Fibroblast of villous mesenchyme (primary cell): ENCODE measurements at places on chromosomes 7 and 10. TPM values are rescaled to one million over a fixed set of nuclear protein-coding genes. Genes with fewer than 3 reads are reported as not detected.

GRCh38 chr10:114246679-114247305 lies 7.7 kb downstream of the VWA2 start:
- no peak for DNase-seq

- no peak for DNase-seq
Observed at GRCh38 chr7:136122026-136122425, 144.9 kb upstream of the MTPN start.

GRCh38 chr10:19518632-19519031 lies 297.6 kb upstream of the PLXDC2 start:
- no peak for DNase-seq

GRCh38 chr10:35822316-35822715 lies 180.2 kb upstream of the FZD8 start:
- DNase-seq: peak; percentile 57

GRCh38 chr10:98023024-98023423 lies 7.4 kb downstream of the CRTAC1 start:
- no peak for DNase-seq

DNA sequence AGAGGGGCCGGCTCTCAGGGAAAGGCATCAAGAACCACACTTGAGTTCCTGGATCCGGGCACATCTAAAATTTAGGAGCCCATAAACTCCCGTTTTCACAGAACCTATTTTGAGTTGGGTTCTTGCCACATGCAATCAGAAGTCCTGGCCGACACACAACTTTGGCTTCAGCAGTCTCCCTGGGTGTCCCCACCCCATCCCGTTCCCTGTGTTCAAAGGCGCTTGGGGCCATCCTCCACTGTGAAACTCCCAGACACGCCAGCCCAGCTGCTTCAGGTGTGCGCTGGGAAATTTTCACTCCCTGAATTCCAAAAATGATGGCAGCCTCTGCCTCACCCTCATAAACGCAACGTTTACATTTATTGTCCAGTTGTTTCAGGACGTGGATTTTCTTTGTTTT lies 8.4 kb upstream of the ZFAND2A start:
- DNase-seq: no peak

Gene GRK5
- total RNA-seq: 15.5 and 16.0 TPM in 2 replicates

Gene FGFBP3
- total RNA-seq: 0.86 and 0.97 TPM in 2 replicates
